Posterior vena cava (tissue), 2 donors: ENCODE measurements at places on chromosomes 2 and 18. TPM values are rescaled to one million over a fixed set of nuclear protein-coding genes. Genes with fewer than 3 reads are reported as not detected.

AQP4 gene
- total RNA-seq, result not detected

DNA sequence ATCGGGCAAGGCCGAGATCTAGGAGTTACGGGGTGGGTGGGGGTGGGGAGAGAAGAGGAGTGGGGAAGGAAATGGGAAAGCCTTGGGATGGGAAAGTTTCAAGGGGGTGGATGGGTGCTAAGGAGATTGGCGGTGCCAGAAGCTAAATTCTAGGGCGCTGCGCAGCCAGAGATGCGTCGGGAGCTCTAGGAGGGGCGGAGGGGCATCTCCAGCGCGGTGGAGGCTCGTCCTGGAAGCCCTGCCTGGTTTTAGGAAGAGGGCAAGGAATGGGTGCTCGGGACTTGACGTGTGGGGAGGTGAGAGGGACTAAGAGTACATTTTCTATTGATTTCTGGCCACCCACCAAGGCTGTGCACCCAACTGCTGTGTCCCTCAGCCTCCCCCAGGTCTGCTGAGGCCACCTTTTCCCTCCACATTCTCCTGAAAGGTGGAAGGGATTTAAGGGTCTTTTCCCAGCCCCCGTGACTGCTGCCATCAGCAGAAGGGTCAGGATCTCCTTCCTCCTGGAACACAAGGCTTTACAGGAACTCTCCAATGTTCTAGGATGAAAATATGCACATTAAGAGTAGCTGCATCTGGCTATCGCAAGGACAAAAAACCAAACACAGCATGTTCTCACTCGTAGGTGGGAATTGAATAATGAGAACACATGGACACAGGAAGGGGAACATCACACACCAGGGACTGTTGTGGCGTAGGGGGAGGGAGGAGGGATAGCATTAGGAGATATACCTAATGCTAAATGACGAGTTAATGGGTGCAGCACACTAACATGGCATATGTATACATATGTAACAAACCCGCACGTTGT, 1.4 kb downstream of the C2orf72 start:
- DNase-seq, result no peak

CFAP65 gene
- not detected for total RNA-seq

ITPRIPL1 gene
- total RNA-seq, result 1.5 TPM

DNA sequence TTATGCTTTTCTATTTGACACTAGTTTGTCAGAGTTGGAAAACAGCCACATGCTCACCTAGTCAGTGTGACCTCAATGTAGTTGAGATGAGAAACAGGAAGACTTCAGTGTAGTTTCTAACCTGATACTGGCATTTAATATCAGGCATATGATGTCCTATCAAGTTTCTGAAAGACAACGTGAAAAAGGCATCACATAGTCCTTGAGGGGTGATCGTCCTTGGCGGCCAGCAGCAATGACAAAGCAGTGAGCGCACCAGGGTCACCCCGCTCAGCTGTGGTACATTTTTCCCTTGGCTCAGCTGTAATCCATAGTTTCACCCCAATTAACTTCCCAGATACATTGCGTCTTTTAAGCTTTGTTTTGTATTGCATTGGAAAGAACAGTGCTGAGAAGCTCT, 4.3 kb downstream of the HSPE1 start:
- peak; percentile 31 for DNase-seq

DNA sequence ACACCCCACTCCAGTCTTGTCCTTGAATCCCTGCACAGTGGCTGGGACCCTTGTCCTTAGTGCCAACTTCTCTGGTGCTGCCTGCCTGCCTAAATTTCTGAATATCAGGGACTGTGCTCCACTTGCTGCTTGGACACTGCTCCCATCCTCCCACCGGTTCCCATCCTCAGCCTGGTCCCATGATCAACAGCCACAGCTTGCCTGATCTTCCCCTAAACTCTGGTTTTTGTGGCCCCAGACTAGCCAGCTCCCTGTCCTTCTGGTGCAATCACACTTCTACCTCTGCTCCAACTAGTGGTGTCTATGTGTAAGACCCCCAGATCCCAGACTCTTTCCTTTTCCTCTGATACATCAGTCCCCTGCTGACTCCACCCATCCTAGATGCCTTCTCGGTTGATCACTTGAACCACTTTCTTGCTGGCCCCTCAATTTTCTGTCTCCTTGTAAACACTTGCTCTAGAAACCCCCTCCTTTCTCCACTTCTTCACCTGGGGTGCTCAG, 37.2 kb upstream of the POLE4 start:
- no peak for DNase-seq

GRCh38 chr2:215882689-215883088, 130.7 kb downstream of the MREG start:
- DNase-seq, result no peak

GALR1 gene
- under 0.01 TPM for total RNA-seq

DNA sequence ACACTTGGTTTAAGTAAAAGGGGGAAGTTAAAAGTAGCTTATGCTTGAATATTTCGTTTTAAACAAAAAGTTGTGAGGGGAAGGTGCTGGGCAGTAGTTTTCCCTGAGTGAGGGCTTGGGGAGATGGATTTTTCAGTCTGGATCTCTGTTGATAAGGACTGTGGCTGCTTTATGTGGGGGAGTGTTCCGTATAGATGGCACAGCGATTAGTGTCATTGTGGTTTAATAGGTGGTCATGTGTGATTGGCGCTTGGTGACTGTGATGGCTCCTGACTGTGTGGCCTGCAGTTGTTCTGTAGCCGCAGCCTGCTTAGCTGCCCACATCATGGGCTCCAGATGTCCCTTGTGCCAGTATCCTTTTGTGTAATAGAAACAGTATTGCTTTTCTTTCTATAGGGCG, 156.2 kb downstream of the WDSUB1 start:
- DNase-seq, result no peak

GRCh38 chr2:189379287-189379630, 62.0 kb upstream of the WDR75 start:
- DNase-seq, result no peak

- no peak for DNase-seq
Observed at GRCh38 chr2:19752500-19752899, 149.3 kb downstream of the TTC32 start.

- DNase-seq, result no peak
Observed at GRCh38 chr2:29485631-29486030, 370.4 kb downstream of the CLIP4 start.

- DNase-seq, result no peak
Observed at GRCh38 chr2:58006952-58007284, 39.7 kb upstream of the VRK2 start.

DNA sequence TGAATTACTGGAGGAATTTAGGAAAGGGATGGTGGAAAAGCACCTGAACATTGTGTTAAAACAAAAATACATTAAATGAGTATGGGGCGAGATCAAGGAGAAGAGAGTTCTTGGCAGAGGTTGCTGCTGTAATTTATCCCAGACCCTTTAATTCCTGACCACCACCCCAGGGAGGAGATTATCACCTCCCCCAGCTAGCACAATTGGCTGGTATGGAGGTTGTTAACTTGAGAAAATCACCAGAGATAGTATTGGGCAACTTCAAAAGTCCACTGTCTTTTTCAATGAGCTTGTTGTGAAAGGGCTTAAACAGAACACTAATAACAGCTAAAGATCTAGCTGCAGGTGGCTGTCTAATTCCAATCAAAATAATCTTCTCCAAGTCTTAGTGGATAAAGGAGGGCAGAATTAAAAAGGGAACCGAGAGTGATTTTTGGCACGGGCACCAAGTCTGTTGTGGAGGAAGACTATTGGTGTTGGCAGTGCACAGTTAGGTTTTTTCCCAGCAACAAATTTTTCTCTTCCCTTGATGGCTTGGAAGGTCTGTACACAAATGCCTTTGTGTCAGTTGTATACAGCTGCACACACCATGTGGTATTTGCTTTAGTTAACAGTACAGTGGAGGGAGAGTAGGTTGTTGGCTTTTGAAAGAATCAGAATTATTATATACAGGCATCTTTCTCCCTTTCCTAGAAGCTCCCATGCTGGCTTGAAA, 289.5 kb downstream of the SLC4A3 start:
- no peak for DNase-seq

ZNF519 gene
- 10.2 TPM for total RNA-seq

- no peak for DNase-seq
Observed at GRCh38 chr2:135055182-135055786, 3.2 kb downstream of the RAB3GAP1 start.

GRCh38 chr2:102159295-102159694, 16.7 kb downstream of the IL1R1 start:
- DNase-seq, result no peak

- no peak for DNase-seq
Observed at GRCh38 chr2:189783451-189783926, 650 bp downstream of the ORMDL1 start.

CGREF1 gene
- 27.8 TPM for total RNA-seq

- DNase-seq, result peak; percentile 78
Observed at GRCh38 chr2:100242476-100242875, 79.8 kb downstream of the LONRF2 start.

GRCh38 chr2:53727921-53728320, 39.7 kb upstream of the CHAC2 start:
- DNase-seq, result no peak

DNA sequence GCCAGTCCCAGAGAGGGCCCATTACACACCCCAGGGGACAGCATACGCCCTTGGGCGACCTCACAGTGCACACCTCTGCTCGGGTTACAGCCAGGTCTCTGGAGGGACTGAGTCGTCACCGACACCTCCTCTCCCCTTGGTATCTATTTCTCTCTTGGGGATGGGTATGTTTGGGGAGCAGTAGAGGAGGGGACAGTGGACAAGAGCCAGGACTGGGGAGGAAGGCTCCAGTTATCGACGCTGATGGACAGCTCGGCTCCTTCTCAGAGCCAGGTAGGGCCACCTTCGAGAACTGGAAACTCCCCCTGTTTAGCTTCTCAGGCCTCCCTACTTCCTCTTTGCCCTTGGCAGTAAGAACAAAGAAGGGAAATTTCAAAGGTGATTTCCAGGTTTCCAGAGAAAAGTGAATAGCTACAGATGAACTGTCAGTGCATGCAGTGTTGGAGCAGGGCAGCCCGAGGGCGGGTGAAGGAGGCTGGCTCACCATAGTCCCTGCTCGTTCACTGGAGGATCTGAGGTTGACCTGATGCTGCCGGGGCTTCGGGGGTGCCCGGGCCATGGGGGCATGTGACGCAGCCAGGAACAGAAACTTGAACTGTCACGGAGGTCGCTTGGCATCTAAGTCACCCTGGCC, 4.4 kb upstream of the SEMA4C start:
- DNase-seq, result no peak

MOGAT1 gene
- total RNA-seq, result not detected

DNA sequence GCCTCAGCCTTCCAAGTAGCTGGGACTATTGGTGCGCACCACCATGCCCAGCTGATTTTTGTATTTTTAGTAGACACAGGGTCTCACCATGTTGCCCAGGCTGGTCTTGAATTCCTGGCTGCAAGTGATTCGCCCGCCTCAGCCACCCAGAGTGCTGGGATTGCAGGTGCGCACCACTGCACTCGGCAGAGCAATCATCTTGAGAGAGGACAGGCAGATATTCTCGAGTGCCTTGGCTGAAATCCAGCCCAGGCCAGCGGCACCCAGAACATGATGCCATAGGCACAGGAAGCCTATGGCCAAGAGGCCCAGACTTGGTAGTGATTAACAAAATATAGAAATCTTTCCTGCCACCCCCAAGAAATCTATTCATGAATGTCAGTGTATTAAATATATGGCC, 58.0 kb upstream of the PEX13 start:
- no peak for DNase-seq

ZNF804A gene
- total RNA-seq, result 0.76 TPM

- DNase-seq, result peak; percentile 62
Observed at GRCh38 chr2:126914811-126915500, 16.3 kb downstream of the TEX51 start.

GRCh38 chr2:120535081-120535480, 189.1 kb downstream of the INHBB start:
- DNase-seq, result no peak
